ENCODE measurements at places on chromosomes 6 and 20. TPM values are rescaled to one million over a fixed set of nuclear protein-coding genes. Genes with fewer than 3 reads are reported as not detected.

- no peak for DNase-seq
Measured at GRCh38 chr20:23404196-23404595, 17.1 kb downstream of the NAPB start.

GRCh38 chr6:701700-702479 is 9.0 kb upstream of the EXOC2 start:
- DNase-seq: no peak

Gene ARMH2
- not detected for total RNA-seq

DNA sequence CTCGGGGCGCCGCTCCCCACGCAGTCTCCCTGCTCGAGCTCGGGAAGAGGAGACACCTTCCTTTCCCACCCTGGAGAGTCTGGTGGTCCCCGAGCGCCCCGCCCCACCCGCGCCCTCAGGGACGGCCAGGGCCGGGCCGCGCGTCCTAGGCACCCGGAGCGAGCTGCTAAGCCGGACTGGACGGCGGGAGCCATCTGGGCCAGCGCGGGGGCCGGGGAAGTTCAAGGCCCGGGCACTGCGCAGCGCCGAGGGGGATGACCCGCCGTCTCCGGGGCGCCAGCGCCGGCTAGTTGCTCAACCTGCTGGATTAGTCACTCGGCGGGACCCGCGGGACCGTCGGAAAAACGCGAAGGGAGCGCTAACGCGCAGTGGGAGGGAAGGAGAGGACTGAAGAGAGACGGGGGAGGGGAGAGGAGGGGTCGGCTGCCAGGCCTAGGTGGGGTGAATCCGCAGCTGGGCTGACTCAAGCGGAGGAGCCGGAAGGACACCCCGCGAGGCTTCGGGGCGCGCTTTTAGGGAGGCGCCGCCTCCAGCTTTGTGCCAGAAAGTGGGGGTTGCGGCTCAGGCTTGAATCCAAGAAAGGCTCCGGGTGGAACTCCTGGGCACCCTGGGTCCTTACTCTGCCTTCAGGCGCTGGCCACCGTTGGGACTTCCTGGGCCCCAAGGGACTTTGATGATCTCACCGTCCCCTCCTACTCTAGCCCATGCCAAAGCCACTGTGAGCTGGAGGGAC is 75.7 kb upstream of the FOXP4 start:
- no peak for DNase-seq

GRCh38 chr20:10371467-10371866 is 62.6 kb downstream of the MKKS start:
- DNase-seq: no peak

- DNase-seq: no peak
Measured at GRCh38 chr20:9130521-9130920, 61.6 kb downstream of the PLCB4 start.

DNA sequence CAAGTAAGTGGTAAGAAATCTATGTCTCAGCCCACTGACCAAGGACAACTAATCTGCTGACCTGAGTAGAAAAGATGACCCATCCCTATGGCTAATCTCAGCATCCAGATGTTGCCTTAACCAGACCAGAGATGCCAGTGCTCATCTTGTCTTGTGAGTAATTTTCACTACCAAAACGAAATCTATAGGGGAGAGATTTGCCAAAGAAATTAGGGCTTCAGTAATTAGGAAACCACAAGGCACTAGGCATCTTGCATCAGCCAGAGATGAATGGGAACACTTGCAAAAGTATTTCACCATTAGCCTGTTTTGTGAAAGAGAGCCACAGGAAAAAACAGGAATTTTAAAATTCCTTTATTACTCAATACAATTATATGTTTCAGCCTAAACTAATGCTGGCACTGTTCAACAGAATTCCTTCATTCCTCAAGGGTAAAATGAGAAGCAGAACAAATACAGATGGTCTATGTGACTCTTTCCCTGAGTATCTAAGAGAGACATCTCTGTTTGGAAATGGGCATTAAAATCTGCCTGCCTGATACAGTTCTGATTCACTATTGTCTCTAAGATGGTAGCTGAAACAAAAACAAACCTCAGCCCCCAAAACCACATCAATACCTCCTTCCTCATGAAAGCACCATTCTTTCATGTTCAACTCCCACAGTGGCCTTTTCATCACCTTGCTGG is 87.8 kb downstream of the GMDS start:
- no peak for DNase-seq

- no peak for DNase-seq
Measured at GRCh38 chr6:75689576-75689975, 59.5 kb upstream of the MYO6 start.

GRCh38 chr6:47151232-47151898 is 109.2 kb upstream of the ADGRF1 start:
- DNase-seq: no peak

DNA sequence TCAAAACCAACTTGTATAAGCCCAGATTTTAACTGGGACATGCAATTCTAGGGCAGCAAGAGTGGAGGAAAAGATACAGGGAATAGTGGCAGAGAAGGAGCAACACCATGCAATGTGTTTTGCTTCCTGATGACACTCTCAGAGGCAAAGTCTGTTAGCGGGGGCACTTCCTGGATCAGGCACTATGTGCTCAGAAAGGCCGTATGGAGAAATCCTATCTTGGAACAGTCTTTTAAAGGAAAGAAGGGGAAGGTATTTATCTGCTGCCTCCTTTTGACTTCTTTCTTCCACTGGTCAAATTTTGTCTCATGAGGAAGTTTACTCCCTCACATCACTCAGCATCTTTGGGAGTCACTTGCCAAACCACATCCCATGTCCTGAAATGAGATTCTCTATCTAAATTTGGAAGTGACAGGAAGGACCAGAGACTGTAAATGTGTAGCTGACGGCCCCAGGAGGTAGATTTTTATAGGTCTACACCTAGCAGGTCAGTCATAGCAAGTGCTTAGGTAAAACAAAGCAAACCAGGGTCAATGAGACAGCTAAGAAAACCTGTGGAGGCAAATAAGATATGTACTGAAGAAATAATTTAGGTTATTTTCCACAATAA is 91.7 kb upstream of the ELOVL5 start:
- DNase-seq: no peak

- no peak for DNase-seq
Measured at GRCh38 chr6:126064257-126064747, 78.0 kb downstream of the TRMT11 start.

- DNase-seq: no peak
Measured at GRCh38 chr6:91088515-91088914, 501.6 kb upstream of the MAP3K7 start.
